ENCODE measurements at places on chromosomes 3 and 15.

DNA sequence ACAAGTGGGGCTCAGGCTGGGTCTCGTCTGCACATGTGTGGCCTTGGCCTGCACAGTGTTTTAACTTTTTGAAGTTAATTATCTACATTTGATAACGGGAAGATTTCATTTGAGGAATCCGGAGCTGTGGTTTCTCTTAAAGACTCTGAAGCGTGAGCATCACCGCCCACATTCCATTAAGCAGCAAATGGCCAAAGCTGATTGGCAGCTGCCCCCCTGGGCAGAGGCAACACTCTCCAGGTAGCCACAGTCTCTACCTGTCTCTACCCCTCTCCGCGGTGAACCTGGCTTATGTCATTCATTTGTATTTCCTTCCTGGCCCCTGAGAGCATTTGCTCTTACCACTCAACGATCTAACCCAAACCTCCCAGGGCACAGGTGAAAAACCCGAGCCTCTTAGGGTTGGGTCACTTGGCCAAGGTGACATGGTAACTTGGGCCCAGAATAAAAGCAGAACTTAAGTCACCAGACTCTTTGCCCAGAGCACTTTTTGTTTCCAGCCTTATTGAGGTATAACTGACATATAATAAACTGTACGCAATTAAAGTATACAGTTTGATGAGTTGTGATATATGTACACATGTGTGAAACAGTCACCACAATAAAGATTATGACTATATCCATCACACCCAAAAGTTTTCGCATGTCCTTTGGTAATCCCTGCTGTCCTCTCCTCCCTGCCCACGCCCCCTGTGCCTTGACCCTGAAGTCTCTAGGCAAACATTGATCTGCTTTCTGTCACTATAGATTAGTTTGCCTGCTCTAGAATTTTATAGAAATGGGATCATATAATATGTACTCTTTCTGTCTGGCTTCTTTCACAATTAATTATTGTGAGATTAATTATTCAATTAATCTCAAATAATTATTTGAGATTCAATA lies 245.7 kb upstream of the HES1 start:
- no peak for DNase-seq

GRCh38 chr15:73870700-73871408 lies 2.5 kb upstream of the TBC1D21 start:
- DNase-seq, result no peak

- no peak for DNase-seq
Observed at GRCh38 chr3:56459104-56459496, 9.2 kb downstream of the ERC2 start.

GRCh38 chr3:130915567-130916292 lies 21.8 kb downstream of the ATP2C1 start:
- DNase-seq, result no peak

DNA sequence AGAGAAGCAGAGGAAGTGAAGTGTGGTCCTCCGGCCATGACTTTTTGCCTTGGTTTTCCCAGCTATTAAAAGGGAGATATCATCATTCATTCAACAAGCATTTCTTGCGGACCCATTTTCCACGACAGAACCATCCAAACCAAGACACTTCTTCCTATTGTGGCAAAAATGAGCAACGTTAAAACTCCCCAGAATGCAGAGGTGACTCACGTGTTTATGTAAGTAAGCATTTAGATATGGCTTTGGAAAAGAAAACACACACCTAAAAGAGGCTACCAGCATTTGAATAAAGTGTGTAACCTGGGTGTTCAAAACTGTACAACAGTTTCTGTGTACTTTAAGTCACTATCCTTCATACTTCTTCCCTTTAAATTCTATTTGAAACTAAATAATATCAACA lies 181.3 kb downstream of the RORA start:
- DNase-seq, result no peak

- DNase-seq, result no peak
Observed at GRCh38 chr15:44490622-44491021, 46.3 kb upstream of the EIF3J start.

- DNase-seq, result no peak
Observed at GRCh38 chr3:159919873-159920272, 68.8 kb upstream of the IL12A start.

GRCh38 chr3:5120446-5120845 lies 1.6 kb upstream of the ARL8B start:
- DNase-seq, result no peak

- no peak for DNase-seq
Observed at GRCh38 chr3:21174461-21174860, 576.5 kb downstream of the ZNF385D start.

- DNase-seq, result no peak
Observed at GRCh38 chr3:189927975-189928895, 192.5 kb downstream of the P3H2 start.

DNA sequence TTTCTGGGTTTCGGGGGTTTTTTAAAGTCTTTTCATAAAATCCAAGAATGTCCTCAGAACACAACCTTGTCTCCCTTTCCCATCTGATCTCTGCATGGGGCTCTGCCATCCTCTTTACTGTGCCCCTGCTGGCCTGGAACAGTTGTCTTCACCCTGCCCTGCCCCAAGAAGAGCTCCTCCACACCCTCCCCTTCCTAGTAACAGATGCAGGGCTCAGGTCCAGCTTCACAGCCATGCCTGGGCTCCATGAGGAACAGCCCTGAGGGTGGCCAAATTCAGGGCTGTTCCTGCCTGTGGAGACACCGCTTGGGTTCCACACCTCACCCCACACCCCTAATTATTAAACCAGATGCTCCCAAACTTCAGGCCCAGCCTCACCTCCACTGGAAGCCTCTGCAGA lies 12.9 kb upstream of the ULK3 start:
- no peak for DNase-seq

- peak; percentile 69 for DNase-seq
Observed at GRCh38 chr3:68057637-68058320, 403.4 kb upstream of the SUCLG2 start.

DNA sequence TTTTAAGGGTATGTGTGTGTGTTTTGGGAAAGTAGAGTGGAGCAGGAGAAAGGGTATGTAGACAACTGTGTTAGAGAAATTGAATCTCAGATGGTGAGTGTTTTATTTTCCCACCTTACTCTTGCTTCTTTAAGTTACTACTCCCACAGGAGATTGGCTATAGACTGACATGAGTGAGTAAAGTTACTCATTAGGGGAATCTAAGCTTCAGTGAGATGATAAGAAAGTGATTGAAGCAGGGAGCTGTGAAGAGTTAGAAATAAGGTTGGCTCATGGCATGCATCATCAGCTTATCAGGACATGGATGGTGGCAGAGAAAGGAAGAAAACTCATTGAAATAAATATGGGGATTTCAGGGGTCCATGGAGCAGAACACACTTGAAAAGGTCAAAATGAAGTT lies 88.9 kb downstream of the MBNL1 start:
- no peak for DNase-seq

GRCh38 chr15:80967451-80967850 lies 22.2 kb downstream of the MESD start:
- DNase-seq, result no peak

GRCh38 chr3:159252274-159252673 lies 450.4 kb downstream of the MFSD1 start:
- DNase-seq, result no peak

GRCh38 chr15:44734839-44735481 lies 1.4 kb upstream of the TRIM69 start:
- no peak for DNase-seq

- DNase-seq, result no peak
Observed at GRCh38 chr15:25954398-25954797, 91.3 kb upstream of the ATP10A start.

- DNase-seq, result no peak
Observed at GRCh38 chr15:70270752-70271111, 173.0 kb upstream of the TLE3 start.

DNA sequence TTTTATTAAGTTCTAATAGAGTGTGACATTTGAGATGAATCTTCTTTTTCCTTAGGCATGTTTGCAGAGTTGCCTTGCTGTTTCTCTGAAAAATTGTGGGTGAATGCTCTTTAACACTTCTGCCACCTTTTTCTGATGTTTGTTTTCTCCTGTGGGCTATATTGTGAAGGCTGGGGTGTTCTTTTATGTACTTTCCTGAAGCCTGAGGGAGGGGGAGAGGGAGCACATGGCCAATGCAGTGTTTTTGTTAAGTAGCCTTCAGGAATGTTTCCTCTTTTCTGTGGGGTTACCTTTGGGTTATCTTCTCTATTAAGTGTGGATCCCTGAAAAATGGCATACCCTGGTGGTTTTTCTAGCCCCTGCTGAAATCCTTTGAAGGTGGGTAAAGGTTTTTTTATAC lies 50.2 kb downstream of the CMC1 start:
- no peak for DNase-seq

DNA sequence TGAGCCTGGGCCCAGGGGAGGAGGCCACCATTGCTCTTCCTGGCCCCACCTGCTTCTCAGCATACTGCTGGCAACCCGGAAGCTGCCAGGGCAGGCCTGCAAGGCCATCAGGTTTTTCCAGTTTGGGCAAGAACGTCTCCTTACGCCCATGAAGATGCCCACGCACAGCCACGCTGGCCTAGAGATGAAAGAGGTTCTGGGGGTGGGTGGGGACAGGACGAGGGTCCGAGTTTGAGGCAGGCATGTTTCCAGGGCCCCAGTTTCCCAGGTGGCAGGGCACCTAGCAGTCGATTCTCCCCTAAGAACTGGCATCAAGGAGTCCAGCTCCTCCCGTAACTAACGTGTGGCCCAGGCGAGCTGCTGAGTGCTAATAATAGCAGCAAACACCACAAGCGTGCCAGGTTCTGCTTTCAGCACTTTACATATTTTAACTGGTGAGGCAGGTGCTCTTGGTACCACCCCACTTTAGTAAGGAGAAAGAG lies 45.8 kb downstream of the ZNF710 start:
- no peak for DNase-seq
